NAMALWA (cell line): ENCODE measurements at places on chromosomes 7 and 10.

DNA sequence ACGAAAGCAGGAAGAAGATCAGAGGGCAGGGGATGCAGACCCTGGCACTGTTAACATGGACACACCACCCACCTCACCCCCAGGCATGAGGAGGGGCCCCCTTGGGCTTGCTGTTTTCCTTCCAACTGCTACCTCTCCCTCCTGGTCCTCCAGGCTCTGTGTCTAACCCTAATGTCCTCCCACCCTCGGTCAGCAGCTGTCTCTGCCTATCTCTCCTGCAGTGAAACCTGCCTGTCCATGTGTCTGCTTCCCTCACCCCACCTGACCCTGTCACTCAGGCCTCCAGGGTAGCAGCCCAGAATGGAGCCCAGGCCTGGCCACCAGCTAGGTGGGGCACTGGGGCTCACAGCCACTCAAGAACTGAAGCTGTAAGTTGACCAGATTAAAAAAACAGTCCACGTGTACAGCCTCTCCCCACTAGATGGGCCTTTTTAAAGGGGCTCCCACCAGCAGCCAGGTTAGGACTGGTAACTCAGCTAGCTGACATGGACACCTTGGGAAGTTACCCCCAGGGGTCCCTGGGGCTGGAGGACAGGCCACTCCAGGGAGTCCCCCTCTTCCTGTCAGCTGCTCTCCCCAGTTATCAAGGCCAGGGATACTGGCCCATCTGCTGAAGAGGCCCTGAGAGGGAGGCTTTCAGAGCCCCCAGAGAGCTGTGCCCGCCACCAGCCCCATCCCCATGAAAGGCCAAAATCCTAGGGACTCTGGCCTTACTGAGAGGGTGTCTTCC lies 1.5 kb downstream of the SMARCD3 start:
- DNase-seq, result no peak

GRCh38 chr7:24842449-24843241 lies 85.4 kb upstream of the GSDME start:
- DNase-seq, result peak; percentile 73

DNA sequence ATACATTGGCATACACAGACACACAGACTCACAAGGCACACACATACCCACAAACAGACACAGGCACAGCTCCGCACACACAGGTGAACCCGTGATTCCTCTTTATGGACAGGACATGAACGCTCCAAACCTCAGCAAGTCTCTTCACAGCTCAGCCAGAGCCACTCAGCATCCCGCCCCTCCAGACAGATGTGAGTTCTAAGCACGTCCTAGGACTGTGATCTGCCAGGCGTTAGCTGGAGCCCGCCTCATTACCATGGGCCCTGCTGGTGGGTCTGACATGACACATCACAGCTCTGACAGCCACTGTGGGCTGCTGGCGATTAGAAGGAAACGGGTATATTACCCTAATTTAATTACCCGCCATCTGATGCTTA lies 176.7 kb upstream of the PPP2R2D start:
- no peak for DNase-seq

DNA sequence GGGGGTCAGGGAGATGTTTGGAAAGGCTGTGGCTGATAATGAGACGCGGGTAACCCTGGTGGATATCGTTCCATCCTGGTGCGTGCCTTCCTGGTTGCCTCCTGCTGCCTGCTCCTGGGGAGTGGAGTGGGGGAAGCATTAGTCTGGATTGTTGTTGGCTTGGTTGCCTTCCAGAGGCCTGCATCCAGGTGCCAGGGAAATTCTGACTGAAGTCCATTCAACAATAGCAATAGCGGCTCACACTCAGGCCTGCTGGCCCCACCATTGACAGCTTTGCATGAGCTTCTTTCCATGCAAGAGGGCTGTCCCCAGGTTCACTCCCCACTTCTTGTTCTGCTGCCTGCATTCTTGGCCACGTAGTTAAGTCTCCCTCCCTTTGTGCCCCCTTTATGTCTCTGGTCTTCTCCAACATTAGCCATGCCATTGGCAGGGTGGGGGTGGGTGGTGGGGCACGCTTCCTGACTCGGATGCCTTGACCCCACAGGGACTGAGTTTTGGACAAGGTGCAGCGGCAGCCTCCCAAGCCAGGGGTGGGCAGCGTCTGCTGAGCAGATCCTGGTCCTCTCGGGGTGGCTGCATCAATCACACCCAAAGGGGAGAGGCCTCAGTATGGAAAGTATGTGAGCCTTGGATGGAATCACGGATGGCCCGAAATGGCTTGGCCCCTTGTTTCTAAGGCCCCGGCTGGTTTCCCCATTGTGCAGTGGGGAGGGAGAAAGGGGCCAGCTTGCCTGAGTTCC lies 150.2 kb downstream of the GRK5 start:
- no peak for DNase-seq

GRCh38 chr7:93964813-93965212 lies 39.3 kb downstream of the BET1 start:
- no peak for DNase-seq

DNA sequence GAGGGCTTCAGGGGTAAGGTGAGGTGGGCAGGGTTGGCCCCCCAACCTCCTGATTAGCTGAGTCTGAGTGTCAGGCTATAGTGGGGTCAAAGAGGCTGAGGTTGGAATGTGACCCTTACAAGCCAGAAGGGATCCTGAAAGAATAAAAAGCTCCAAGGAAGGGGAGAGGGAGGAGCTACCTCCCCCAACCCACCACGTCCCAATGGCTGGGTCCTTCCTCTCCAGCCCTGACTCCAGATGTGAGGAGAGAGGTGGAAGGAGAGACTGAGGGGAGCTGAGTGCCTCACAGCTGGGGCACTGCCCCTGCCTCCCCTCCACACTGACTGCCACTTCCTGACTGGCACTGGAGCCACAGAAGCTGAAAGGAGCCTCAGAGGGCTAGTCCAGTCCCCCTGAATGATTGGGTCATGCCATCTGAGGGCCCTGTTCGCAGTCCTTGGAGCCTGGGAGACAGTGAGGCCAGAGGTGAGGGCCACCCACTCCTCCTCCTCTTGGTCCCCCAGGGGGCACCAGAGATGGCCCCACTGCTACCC lies 20.6 kb downstream of the IMPDH1 start:
- no peak for DNase-seq

- DNase-seq, result no peak
Measured at GRCh38 chr7:1953199-1954190, 279.2 kb downstream of the MAD1L1 start.

DNA sequence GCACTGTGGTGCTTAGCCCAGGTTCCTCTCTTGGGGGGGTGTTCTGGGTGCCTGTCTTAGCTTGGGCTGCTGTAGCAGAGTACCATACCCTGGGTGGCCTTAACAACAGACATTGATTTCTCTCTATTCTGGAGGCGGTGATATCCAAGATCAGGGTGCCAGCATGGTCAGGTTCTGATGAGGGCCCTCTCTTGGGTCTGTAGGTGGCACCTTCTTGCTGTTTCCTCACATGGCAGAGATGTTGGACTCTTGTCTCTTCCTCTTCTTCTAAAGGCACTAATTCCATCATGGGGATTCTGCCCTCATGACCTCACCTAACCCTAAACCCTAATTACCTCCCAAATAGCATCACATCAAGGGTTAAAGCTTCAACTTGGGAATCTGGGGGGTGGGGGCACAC lies 19.9 kb upstream of the CRHR2 start:
- DNase-seq, result peak; percentile 55

DNA sequence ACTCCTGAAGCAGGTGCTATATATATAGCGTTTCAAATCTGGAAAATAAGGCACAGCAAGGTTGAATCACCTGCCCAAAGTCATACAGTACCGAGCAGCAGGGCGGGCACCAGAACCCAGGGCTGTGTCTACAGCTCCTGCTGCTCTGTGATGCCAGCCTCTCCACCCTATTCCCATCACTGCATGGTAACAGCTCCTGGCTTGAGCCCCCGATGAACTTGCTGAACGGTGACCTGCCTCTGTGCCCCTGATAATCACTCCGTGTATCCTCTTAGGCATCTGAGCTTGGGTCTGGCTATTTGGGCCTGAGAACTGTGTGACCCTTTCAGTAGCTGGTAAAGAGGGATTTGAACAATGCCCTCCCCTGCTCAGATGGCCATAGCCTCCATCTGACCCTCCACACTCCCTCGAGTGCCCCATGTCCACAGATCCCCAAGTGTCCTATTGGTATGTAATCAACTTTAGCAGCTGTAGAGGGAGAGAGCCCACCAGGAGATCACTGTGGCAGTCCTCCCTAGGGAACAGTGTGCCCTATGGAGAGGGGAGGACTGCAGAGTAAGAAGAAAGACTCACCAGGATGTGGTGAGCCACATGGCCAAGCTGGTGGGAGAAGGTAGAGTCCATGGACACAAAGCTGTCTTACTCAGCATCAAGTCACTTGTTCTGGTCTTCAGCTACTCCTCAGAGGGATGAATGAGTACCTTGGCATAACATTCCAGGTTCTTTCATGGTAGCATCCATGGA lies 1.1 kb upstream of the ARHGAP22 start:
- DNase-seq, result no peak

DNA sequence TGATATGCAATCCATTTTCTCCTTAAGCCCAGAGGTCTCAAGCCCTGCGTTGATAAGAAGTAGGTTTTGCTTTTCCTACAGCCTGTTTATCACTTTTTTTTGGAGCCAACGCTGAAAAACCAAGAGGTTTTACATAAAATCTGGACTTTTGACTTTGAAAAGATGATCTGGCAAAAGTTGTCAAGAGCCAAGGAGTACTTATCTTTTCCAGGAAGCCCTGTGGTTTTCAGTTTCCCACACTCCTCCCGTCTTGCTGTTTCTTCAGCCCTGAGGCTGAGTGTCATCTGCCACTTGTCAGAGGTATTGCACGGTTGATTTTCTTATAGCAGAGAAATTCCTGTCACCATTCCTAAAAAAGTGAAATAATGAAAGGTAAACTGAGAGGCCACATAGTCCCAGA lies 108.7 kb downstream of the TYW1 start:
- no peak for DNase-seq

DNA sequence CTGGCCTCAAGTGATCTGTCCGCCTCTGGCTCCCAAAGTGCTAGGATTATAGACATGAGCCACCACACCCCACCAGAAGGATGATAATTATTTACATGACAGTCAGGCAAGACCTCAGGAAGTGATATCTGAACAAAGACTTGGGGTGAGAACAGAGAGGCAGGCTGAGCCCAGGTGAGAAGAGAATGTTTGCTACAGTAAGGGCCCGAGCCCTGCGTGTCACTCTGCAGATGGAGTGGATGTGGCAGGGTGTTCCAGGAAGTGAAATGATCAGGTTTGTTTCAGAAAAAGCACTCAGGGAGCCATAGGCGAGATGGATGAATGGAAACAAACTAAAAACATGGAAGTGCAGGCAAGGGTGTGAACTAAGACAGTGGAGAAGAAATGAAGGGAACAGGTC lies 22.2 kb downstream of the SFMBT2 start:
- DNase-seq, result no peak

- DNase-seq, result peak; percentile 41
Measured at GRCh38 chr10:43126759-43127424, 11.4 kb upstream of the CSGALNACT2 start.

- DNase-seq, result no peak
Measured at GRCh38 chr10:78304091-78305045, 270.7 kb downstream of the RPS24 start.

DNA sequence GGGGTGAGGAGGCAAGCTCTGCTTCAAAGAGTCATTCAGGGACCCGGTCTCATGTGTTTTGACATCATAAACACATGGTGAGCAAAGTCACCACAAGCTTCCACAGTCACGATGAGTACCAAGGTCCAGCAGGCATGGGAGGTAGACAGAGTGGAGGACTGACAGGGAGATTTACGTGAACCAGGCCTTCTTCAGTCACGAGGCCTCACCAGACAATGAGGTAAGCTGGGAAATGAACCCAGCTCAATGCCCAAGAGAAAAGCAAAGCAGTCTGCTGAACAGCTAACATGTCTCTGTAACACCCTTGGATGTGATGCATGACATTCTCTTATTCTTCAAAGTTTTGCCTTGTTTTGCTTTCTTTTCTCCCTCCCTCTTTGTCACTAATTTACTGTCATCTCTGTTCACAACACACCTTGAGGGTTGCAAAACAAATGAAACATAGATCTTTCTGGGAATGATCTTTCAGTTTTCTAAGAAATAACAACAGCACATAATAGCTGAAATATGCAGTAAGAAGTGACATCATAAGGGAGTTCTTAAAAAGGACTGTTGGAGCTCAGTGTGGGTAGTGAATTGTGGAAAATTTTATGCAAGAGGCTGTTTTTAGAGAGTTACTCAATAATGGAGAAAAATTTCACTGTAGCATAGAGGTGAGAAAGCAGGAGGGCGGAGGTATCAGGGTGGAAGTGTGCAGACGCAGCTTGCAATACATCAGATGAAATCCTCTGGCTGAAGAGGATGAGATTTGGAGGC lies 9.0 kb downstream of the PPP1R17 start:
- DNase-seq, result no peak

DNA sequence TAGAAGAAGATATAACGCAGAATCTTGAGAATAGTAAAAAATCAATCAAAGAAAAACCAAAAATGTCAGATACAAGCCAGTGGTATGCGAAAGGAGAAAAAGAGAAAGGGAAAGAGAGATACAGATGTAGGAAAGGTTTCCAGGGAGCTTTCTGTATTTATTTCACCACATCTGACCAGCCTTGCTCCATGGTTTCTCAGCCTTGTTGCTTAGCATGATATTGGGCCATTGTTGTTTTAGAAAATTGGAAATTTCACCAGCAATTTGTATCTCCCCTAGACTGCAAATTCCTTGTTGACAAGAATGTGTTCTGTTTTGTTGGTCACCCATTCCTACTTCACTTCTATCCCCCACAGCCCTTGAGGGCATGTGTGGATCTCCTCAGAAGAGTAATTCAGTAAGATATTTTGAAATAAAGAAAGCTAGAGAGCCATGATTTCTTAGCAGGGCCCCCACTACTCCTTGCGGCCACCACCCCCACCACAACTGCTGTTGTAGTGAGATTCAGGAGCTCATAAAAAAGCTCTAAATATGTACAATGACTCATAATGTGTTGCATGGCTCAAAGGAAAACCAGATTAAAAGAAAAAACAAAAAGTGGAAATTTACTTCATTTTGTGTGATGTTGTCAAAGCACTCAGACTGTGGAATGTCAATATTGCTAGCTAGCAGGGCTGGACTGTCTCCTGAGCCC lies 138.7 kb downstream of the CHRM2 start:
- DNase-seq, result no peak

GRCh38 chr10:49387071-49387470 lies 8.8 kb downstream of the DRGX start:
- no peak for DNase-seq

GRCh38 chr7:51160411-51160810 lies 156.2 kb downstream of the COBL start:
- DNase-seq, result no peak

GRCh38 chr7:8389593-8390261 lies 43.7 kb upstream of the NXPH1 start:
- peak; percentile 33 for DNase-seq

DNA sequence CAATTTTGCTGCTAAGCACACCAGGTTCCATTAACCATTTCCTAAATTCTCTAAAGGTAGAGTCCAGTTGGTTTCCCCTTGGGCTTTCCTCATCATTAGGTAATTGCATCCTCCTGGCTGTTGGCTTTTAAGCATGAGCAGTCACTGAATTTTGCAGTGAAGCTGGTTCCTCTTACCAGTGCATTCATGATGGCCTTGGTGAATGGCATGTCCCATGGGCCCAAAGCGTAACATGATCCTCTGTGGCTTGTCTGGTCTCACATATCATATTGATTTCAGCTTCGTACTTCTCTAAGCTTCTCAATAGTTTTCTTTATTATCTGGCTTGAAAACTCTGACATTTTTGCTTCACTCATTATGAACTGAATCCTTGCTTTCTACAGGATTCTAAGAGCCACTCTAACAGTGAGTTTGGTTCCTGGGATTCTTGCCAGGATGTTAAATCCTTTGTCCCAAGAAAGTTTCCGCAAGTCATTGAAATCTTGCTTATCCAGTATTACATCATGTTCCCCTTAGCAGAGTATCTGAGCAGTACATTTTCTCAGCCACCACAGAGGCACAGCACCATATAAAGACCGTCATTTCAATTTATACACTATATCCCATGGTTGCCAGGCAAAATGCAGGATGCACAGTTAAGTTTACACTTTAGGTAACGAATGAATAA lies 134.2 kb downstream of the PTN start:
- no peak for DNase-seq
